HS-27A (cell line): ENCODE measurements at places on chromosomes 3 and 15.

DNA sequence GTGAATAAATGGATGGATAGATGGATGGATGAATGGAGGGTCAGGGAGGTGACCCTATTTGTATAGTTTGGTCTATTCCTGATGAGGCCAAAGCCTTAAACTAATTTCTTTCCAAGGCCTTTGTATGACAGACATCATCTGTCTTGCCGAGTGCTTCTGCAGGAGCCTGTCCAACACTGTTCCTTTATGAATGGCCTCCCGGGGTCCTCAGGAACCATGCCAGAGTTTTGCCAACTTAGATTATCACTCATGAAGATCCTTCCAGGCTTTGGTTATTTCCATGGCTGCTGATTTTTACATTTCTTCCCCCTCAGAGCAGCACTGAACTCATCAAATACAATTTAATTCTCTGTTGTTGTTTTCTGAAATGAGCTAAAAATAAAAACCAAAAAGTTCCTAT, 133.0 kb upstream of the SOX2 start:
- no peak for DNase-seq

DNA sequence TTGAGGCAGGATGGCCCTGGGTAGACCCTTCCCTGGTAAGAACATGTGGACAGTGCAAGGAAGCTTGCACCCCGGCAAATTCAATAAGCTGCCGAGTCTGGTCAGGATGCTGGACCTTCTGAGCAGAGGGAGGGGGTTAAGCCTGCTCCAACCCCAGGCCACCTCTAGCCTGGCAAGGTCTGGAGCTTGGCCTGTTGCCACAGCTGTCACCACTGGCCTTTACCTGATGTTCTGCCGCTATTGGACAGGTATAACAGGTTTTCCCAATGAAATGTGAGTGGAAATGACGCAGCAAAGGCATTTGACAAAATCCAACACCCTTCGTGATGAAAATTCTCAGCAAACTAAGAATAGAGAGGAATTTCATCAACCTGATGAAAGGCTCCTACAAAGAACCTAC, 699 bp upstream of the MESP1 start:
- no peak for DNase-seq

- no peak for DNase-seq
Measured at GRCh38 chr3:31048143-31048542, 153.7 kb upstream of the GADL1 start.

DNA sequence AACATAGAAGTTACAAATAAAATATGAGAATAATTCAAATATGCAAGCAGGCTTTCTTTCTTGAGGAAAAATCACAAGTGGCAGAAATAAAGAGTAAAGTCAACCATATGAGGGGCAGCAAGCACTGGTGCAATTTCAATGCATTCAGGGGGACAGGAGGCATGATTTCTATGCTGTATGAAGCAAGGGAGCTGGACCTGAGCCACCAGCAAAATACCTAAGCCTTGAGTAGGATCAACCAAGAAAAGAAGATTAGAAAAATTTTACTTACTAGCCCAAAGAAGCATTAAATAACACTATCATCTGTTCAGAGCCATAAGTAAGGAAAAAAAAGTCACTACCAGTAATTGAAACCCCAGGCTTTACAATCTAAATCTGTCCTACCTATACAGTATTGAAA, 6.3 kb downstream of the ADGRG7 start:
- no peak for DNase-seq

GRCh38 chr3:104909198-104909597, 457.5 kb upstream of the ALCAM start:
- peak; percentile 43 for DNase-seq
